Mammary epithelial cell (primary cell): ENCODE measurements at places on chromosomes 1 and 21.

DNA sequence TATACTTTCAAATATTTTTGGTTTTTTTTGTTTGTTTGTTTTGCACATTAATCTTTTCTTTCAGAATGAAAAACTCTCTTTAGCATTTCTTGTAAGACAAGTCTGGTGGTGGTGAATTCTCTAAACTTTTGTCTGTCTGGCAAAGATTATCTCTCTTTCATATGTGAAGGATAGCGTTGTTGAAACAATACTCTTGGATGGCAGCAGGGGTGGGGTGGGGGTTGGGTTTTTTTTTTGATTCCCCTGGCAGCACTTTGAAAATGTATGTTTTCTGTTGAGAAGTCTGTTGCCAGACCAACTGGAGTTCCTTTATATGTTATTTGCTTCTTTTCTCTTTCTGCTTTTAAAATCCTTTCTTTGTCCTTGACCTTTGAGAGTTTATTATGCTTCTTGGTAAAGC is 160.2 kb downstream of the VAV3 start:
- no peak for DNase-seq

GRCh38 chr1:23557471-23558124 is 1.7 kb downstream of the ID3 start:
- DNase-seq: no peak

GRCh38 chr21:43716376-43717165 is 2.4 kb upstream of the PDXK start:
- DNase-seq: no peak

DNA sequence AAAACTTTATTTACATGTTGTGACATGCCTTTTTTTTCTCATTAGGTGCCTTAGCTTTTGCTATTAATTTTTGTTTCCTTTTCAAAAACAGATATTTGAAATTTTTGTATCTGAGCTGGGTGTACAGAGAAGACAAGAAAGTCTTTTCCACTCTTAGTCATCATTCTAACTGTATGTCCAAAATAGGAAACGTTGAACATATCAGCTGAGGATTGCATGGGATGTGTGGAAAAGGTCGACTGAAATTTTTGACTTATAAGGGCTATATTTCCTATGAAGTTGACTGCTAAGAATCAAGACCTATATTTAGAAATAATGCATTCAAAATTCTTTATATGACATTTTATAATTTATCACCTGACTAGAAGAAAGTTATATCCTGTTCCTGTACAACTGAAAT is 270.0 kb upstream of the ZRANB2 start:
- DNase-seq: no peak
